Smooth muscle cell of the coronary artery (primary cell): ENCODE measurements at places on chromosomes 1 and 21. TPM values are rescaled to one million over a fixed set of nuclear protein-coding genes. Genes with fewer than 3 reads are reported as not detected.

OR2G3 gene
- not detected in 2 replicates for total RNA-seq

S100B gene
- total RNA-seq, result 0.38 and 0.59 TPM in 2 replicates

LIPI gene
- not detected in 2 replicates for total RNA-seq

INTS7 gene
- total RNA-seq, result 9.5 and 11.6 TPM in 2 replicates
